ENCODE measurements at places on chromosomes 7 and 10.
A peak's percentile ranks its signal among the peaks of the same experiment; 100 is the strongest.

GRCh38 chr7:39910108-39910869 lies 39.8 kb upstream of the CDK13 start:
- no peaks in the 10 kb centered on the region for H3K27me3 ChIP-seq
- H3K4me1 ChIP-seq: no peaks in the 10 kb centered on the region

GRCh38 chr10:72006026-72006425 lies 41.8 kb downstream of the CHST3 start:
- no peaks in the 10 kb centered on the region for H3K36me3 ChIP-seq
- H3K27ac ChIP-seq: no peak overlapping the region
- no peak overlapping the region for H3K4me3 ChIP-seq
- no peaks in the 10 kb centered on the region for H3K27me3 ChIP-seq
- peaks cover 27% of the 10 kb centered on the region for H3K4me1 ChIP-seq

DNA sequence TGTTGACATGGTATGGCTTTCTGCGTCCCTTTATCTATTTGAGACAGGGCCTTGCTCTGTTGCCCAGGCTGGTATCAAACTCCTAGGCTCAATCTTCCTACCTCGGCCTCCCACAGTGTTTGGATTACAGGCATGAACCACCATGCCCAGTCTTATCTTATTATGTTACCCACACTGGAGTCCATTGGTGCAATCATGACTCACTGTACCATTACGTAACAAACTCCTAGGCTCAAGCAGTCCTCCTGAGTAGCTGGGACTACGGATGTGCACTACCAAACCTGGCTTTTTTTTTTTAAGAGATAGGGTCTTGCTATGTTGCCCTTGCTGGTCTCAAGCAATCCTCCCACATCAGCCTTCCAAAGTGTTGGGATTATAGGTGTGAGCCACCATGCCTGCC lies 66.7 kb downstream of the CCDC3 start:
- no peak overlapping the region for H3K27ac ChIP-seq
- H3K4me1 ChIP-seq: no peaks in the 10 kb centered on the region
- H3K36me3 ChIP-seq: no peaks in the 10 kb centered on the region
- H3K4me3 ChIP-seq: no peak overlapping the region
- H3K27me3 ChIP-seq: no peaks in the 10 kb centered on the region

DNA sequence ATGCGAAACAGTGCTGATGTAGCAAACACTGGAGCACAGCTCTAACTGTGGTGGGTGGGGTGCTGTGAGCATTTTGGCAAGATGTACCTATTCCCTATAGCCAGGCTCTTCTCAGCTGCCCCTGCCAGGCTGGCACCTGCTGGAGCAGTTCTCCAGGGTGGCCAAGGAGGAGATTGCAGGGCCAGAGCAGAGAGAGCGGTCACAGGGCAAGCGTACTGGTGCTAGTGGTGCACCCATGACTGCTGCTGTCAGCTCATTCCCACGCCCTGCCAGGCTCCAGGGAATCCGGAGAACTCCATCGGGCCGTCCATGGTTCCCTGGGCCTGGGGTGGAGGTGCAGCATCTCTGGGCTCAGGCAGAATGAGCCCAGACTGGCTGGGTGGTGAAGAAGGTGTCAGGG lies 2.1 kb downstream of the COL13A1 start:
- H3K4me3 ChIP-seq: peak overlapping the region; percentile 53
- H3K36me3 ChIP-seq: no peaks in the 10 kb centered on the region
- DNase-seq: no peak

GRCh38 chr7:27606270-27607209 lies 56.1 kb downstream of the HIBADH start:
- H3K27me3 ChIP-seq: no peaks in the 10 kb centered on the region
- H3K36me3 ChIP-seq: no peaks in the 10 kb centered on the region
- H3K4me3 ChIP-seq: no peak overlapping the region
- no peak overlapping the region for H3K27ac ChIP-seq
- H3K4me1 ChIP-seq: no peaks in the 10 kb centered on the region

DNA sequence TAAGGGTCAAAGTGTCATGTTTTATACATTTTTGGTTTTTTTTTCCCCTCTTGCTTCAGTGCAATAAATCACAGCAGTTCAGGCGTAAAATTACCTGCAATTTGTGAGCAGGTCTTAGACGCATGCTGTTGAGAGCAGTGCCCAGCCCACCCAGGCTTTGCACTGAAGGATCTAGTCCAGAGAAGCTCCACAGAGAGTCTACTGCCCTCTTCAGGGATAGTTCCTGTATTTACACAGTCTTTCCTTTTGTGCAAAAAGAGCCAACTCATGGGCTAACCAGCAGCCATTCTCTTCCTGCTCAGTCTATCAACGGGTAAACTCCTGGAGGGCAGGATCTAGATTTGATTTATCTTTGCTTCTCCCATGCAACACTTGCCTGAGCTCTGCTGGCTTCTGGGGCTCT lies 82.2 kb upstream of the NAMPT start:
- no peak for DNase-seq
- peaks cover 6% of the 10 kb centered on the region for H3K4me1 ChIP-seq
- H3K27ac ChIP-seq: no peak overlapping the region
- H3K36me3 ChIP-seq: no peaks in the 10 kb centered on the region
- no peak overlapping the region for H3K4me3 ChIP-seq

- H3K4me3 ChIP-seq: no peak overlapping the region
- no peaks in the 10 kb centered on the region for H3K36me3 ChIP-seq
- DNase-seq: no peak
- H3K27ac ChIP-seq: no peak overlapping the region
Measured at GRCh38 chr10:21061184-21061583, 164.1 kb upstream of the NEBL start.

DNA sequence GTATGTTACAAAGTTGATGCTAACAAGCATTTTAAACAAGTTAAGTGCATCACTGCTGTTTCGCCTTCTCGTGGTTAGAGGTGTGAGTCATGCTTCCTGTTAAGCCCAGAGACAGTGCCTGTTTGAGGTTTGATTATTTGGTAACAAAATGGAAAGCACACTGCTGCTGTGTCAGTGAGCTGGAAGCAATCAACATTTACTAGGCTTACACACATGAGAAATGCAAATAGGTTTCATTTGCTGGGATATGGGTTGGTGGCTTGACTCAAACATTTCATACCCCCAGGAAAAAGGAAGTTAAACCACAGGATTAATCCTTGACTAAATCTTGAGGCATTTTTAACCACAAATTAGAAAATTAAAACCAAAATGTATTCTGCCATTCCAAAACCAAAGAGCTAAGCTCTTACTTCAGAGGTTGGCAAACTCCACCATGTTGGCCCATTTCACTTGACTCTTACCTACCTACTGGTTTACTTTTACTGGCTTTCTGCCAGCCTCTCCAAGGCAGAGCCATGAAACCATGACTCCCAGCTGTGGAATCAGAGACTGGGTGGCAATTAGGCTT lies 139.2 kb downstream of the ETV1 start:
- DNase-seq: no peak
- H3K27me3 ChIP-seq: no peaks in the 10 kb centered on the region
- no peaks in the 10 kb centered on the region for H3K36me3 ChIP-seq
- no peak overlapping the region for H3K4me3 ChIP-seq

DNA sequence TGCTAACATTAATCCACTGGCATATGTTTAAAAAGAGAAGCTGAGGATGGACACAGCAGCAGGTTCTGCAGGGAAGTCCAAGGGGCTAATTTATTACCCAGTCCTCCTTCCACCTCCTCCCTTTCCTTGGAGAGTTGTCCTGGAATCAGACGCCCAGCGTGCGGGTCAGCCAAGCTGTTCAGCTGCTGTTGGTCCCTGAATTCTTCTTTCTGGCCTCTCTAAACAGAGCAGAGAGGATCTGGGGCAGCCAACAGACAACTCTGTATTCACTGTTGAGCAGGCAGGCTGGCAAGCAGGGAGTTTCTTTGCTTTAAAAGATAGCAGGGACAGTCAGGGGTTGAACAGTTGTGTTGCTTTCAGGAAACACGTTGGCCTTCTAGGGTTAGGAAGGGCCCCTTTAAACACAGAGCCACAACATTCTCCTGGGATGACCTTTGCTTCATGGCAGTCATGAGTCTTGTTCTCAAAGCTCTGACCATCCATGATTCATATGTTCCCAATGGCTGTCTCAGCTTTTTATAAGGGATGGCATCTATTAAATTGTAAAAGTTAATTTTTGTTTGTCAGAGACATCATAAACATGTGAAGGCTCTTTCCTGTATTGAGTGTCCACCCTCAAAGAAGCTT lies 217.0 kb downstream of the CREB5 start:
- H3K27me3 ChIP-seq: no peaks in the 10 kb centered on the region
- no peak overlapping the region for H3K27ac ChIP-seq
- no peaks in the 10 kb centered on the region for H3K36me3 ChIP-seq
- H3K4me3 ChIP-seq: no peak overlapping the region
- DNase-seq: no peak

DNA sequence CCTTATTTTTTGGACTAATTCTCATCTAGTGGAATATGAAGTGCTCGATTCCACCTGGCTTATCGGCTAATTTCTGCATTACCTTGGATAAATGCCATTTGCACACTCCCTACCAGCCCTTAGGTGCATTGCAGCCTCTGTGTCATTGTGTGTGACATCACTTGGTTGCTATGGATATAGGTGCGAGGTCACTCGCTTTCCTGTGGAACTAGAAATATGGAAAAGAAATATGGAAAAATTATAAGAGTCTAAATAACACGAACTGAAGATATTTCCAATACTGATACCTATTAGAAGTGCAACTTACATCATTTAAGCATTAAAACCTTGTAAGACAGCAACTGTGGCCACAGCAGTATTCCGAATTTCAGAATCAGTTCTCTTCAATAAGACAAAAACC lies 2.0 kb downstream of the YWHAG start:
- H3K27me3 ChIP-seq: no peaks in the 10 kb centered on the region
- no peak for DNase-seq
- no peaks in the 10 kb centered on the region for H3K36me3 ChIP-seq
- H3K4me3 ChIP-seq: peak overlapping the region; percentile 100
- peaks cover 38% of the 10 kb centered on the region for H3K4me1 ChIP-seq
- H3K27ac ChIP-seq: no peak overlapping the region

- DNase-seq: peak; percentile 40
- no peaks in the 10 kb centered on the region for H3K27me3 ChIP-seq
- peaks cover 10% of the 10 kb centered on the region for H3K4me1 ChIP-seq
Measured at GRCh38 chr10:92699518-92700381, 10.0 kb downstream of the HHEX start.

GRCh38 chr7:101496017-101496416 lies 133.1 kb downstream of the MYL10 start:
- no peaks in the 10 kb centered on the region for H3K27me3 ChIP-seq
- H3K4me1 ChIP-seq: no peaks in the 10 kb centered on the region
- no peak overlapping the region for H3K4me3 ChIP-seq
- DNase-seq: no peak

DNA sequence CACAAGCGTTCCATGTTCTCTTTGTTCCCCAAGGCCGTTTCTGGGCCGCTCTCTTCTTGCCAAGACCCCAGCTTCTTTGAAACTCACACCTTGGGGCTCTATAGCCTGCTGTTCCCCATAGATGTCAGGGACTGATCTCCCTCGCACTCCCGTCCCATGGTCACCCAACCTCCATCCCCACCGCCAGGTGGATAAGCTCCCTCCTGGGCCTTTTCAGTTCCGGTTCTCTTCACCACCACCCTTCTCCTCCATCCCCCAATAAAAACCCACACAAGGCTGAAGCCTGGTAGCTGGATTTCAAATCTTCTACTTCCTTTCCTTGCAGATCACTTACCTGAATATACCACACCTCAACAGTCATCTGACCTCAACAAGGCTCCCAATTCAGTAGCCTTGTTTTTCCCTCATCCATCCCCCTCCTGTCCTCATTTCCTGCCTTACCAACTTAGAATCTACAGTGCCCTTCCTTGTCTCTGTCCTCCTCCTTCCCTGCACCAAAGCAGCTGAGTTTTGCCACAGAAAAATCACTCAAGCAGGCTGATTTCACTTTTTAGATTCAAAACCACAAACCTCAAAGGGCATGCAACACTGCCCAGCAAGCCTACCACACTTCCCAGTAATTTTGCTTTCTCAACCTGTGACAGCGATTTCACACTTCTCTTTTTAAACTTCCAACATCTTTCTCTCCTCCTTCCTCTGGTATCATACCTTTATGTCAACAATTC lies 7.7 kb downstream of the SLC37A3 start:
- H3K4me1 ChIP-seq: peaks cover 6% of the 10 kb centered on the region
- no peaks in the 10 kb centered on the region for H3K36me3 ChIP-seq
- peak; percentile 23 for DNase-seq
- H3K4me3 ChIP-seq: no peak overlapping the region
- H3K27ac ChIP-seq: no peak overlapping the region

DNA sequence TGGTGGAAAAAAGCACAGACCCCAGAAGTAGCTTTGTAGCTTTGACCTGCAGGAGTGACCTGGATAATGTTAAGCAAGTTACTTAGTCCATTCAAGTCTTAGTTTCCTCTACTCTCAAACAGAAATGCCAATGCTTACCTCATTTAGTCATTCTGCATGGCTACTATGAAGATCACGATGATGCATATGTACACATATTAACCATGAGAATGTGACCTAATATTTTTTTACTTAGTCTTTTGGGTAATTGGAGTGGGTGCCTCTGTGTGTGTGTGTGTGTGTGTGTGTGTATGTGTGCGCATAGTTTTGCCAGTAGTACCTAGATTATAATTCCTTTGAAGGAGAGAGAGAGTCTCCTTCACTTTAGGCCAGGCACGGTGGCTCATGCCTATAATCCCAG lies 95.8 kb downstream of the NRP1 start:
- no peaks in the 10 kb centered on the region for H3K27me3 ChIP-seq
- H3K27ac ChIP-seq: peak overlapping the region; percentile 36
- no peak overlapping the region for H3K4me3 ChIP-seq
- H3K36me3 ChIP-seq: peaks cover 10% of the 10 kb centered on the region
- DNase-seq: no peak
- peaks cover 3% of the 10 kb centered on the region for H3K4me1 ChIP-seq

DNA sequence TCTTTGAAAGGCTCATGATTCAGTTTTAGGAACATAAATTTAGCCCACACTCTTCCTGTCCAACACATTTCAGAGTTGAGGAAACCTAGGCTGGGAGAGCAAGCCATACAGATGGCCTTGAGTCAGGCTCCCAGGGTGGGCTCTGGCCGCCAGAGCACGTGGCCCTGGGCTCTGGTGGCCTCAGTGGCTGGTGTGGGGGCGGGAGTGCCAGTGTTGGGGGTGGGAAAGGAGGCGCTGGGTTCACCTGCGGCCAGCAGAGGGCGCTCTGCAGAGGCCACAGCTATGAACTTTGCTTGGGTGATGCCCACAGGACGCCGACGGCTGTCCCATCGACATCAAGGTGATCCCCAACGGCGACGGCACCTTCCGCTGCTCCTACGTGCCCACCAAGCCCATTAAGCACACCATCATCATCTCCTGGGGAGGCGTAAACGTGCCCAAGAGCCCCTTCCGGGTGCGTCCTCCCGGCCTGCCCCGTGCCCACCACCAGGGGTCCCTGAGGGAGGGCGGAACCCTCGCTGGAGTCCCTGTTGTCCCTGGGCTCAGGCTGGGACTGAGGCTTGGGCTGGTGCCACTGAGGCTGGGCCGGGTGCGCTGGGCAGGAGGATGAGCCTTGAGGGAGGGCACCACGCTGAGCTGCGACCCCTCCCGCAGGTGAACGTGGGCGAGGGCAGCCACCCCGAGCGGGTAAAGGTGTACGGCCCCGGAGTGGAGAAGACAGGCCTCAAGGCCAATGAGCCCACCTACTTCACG lies 11.9 kb downstream of the FLNC start:
- H3K27me3 ChIP-seq: no peaks in the 10 kb centered on the region
- no peaks in the 10 kb centered on the region for H3K4me1 ChIP-seq
- no peak overlapping the region for H3K4me3 ChIP-seq
- peak; percentile 48 for DNase-seq
- H3K27ac ChIP-seq: no peak overlapping the region
- no peaks in the 10 kb centered on the region for H3K36me3 ChIP-seq

- no peaks in the 10 kb centered on the region for H3K36me3 ChIP-seq
- DNase-seq: no peak
- H3K4me1 ChIP-seq: no peaks in the 10 kb centered on the region
- H3K27me3 ChIP-seq: no peaks in the 10 kb centered on the region
- no peak overlapping the region for H3K27ac ChIP-seq
- H3K4me3 ChIP-seq: no peak overlapping the region
Measured at GRCh38 chr10:127272076-127272475, 75.7 kb upstream of the INSYN2A start.

Data from upper lobe of left lung (tissue), 6 donors.